ENCODE measurements at places on chromosomes 16 and 17.
A peak's percentile ranks its signal among the peaks of the same experiment; 100 is the strongest.

- peaks cover 17% of the 10 kb centered on the region for H3K4me1 ChIP-seq
- no peak overlapping the region for H3K27ac ChIP-seq
- H3K36me3 ChIP-seq = peaks cover 15% of the 10 kb centered on the region
- no peak for DNase-seq
- H3K4me3 ChIP-seq = peak overlapping the region; percentile 81
These were observed 632 bp upstream of the RTN4RL1 start for GRCh38 chr17:2025622-2026309.

DNA sequence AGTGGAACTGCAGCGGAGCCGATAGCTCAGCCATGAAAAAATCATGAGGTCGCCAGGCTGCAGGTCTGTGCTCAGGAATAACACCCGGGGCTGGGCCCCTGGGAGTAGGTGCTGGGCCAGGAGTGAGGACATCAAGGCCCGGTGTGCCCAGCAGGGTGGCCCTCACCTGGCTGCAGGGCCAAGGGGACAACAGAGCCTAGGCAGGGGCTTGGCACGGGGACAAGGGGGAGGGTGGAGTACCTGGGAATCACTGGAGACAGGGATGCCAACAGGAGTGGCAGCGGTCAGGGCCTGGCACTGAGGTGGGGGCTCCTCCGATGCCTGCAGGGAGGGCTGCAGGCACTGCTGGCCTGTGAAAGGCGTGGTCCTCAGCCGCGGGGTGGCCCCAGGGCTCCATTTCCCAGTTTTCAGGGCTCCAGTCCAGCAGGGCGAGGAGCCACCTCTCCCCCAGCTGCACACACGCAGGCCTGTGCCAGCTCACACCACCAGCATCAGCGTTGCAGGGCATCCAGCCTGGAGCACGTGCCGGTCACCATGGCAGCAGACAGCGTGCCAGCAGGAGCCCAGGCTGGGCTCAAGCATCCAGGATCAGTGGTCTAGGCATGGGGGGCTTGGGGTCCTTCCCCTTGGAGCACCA is 4.7 kb upstream of the FSCN2 start:
- H3K27me3 ChIP-seq = peaks cover 6% of the 10 kb centered on the region
- no peak for DNase-seq
- no peaks in the 10 kb centered on the region for H3K36me3 ChIP-seq
- H3K27ac ChIP-seq = no peak overlapping the region

- H3K27me3 ChIP-seq = no peaks in the 10 kb centered on the region
- no peak overlapping the region for H3K4me3 ChIP-seq
- no peaks in the 10 kb centered on the region for H3K36me3 ChIP-seq
- no peak for DNase-seq
- H3K4me1 ChIP-seq = no peaks in the 10 kb centered on the region
These were observed 643.7 kb downstream of the MAF start for GRCh38 chr16:78956859-78957258.

DNA sequence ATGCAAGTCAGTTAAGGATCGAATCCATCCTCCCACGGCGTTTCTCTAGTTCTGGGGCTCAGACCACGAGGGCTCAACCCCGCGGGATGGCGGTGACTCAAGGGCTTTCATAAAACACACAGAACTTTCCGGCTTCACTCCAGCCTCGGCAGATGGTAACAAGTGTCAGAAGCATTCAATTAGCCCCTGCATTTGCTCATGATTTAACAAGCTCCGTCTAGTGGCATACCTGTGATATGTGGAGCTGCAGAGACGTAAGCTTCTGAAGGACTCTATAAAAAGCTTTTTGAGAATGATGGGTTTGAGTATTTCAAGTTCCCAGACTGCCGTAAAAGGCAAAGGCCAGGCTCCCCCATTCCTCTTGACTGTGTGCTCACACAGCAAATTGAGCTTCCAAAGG is 91.3 kb upstream of the SEC14L1 start:
- peaks cover 15% of the 10 kb centered on the region for H3K27me3 ChIP-seq
- H3K4me3 ChIP-seq = no peak overlapping the region
- no peaks in the 10 kb centered on the region for H3K4me1 ChIP-seq
- no peak overlapping the region for H3K27ac ChIP-seq
- no peaks in the 10 kb centered on the region for H3K36me3 ChIP-seq

DNA sequence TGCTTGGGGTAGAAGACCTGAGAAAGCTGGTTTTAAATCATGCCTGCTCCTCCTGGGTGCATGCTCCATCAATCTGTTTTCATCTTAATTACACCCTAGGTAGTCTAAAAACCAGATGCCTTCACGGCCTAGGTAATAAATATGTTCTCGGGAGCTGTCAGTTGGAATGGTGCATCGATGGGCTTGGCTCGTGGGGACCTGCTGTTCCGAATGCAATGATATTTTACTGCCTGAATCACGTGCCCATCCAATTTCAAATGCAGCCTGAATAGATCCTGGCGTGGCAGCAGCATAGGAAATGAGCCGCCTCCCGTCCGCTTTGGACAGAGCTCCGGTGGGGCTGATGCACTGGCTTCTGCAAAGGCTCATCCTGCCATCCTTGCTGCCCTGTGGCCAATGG is 18.8 kb upstream of the FAAP100 start:
- H3K4me3 ChIP-seq = no peak overlapping the region
- peaks cover 58% of the 10 kb centered on the region for H3K36me3 ChIP-seq
- DNase-seq = no peak

- no peaks in the 10 kb centered on the region for H3K27me3 ChIP-seq
- H3K36me3 ChIP-seq = peaks cover 25% of the 10 kb centered on the region
- peak overlapping the region; percentile 12 for H3K27ac ChIP-seq
- no peak overlapping the region for H3K4me3 ChIP-seq
- no peak for DNase-seq
These were observed 4.8 kb downstream of the HSD11B2 start for GRCh38 chr16:67435758-67436164.

DNA sequence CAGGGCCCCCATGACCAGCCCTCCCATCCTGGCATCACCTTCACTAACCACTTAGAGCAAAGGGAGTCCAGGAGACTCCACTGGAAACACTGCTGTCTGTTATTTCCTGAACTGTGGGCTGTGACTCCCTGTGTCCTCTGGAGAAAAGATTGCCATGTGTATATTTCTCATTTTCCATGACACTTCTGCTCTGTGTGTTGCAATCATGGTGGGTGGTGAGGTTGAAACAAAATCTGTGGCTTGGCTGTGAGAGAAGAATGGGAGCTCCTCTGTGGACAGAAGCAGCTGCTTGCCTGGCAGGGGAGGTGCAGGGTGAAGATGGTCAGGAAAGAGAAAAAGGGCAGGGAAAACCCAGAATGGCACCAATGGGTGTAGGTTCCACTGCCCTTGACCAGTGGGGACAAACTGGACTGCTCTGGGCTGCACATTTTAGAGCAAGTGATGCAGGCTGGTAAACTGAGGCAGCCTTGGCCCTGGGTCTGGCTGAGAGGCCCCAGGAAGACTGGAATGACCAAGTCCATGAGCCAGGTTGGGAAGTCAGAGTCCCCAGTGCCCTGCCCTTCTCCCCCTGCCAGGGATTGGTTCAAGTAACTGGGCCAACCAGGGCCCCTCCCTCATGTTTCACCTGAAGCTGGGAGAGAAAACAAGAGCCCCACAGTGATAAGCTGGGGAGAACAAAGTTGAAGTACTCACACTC is 314.3 kb downstream of the C16orf95 start:
- no peaks in the 10 kb centered on the region for H3K27me3 ChIP-seq
- H3K36me3 ChIP-seq = no peaks in the 10 kb centered on the region
- H3K27ac ChIP-seq = no peak overlapping the region
- no peaks in the 10 kb centered on the region for H3K4me1 ChIP-seq
- no peak overlapping the region for H3K4me3 ChIP-seq

GRCh38 chr17:43411749-43412148 is 13.0 kb downstream of the ARL4D start:
- no peaks in the 10 kb centered on the region for H3K36me3 ChIP-seq
- H3K4me3 ChIP-seq = no peak overlapping the region
- no peaks in the 10 kb centered on the region for H3K4me1 ChIP-seq

GRCh38 chr16:62548095-62548494 is 511.9 kb upstream of the CDH8 start:
- DNase-seq = no peak
- H3K27ac ChIP-seq = no peak overlapping the region
- no peaks in the 10 kb centered on the region for H3K36me3 ChIP-seq

Measured in effector memory CD8-positive, alpha-beta T cell (primary cell).